ENCODE measurements at places on chromosomes 1 and 21.

DNA sequence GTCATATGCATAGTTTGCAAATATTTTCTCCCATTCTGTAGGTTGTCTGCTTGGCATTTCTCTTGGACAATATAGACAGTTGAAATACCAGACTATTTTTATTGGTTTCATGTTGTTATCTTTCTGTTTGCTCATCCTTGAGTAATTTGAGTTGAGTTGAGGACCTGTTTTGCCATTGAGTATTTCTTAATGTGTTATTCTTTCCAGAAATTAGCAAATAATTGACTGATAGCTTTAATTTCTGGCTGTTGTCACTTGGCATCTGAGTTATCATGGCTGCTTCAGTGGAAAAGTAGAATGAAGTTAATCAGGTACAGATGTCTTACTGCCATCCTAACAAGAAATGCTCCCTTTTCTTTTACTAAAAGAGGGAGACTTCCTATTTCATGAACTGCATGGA, 264.8 kb upstream of the DUSP10 start:
- no peak overlapping the region for H3K4me3 ChIP-seq
- no peaks in the 10 kb centered on the region for H3K27me3 ChIP-seq
- H3K4me1 ChIP-seq: no peaks in the 10 kb centered on the region
- no peak overlapping the region for H3K27ac ChIP-seq

- peak; percentile 40 for DNase-seq
- no peaks in the 10 kb centered on the region for H3K27me3 ChIP-seq
- no peaks in the 10 kb centered on the region for H3K36me3 ChIP-seq
- H3K27ac ChIP-seq: no peak overlapping the region
These were observed 4.9 kb downstream of the RNF223 start for GRCh38 chr1:1069056-1069710.

DNA sequence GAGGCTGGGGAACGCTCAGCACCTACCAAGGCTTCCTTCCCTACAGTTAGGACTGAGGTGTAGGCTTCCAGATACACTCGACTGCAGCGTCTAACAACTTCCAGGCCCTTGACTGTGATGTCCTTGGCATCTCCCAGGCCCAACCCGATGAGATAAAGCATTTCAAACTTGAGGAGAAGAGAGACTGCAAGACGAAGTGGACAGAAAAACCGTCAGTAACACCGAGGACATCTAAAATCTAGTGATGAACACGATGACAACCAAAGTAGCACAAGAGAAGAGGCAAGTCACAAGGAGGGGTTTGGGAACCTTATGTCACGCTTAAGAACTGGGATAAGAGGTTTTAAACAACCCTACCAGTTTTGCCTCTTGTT, 314 bp downstream of the DPH5 start:
- peak overlapping the region; percentile 71 for H3K27ac ChIP-seq
- peak overlapping the region; percentile 82 for H3K4me3 ChIP-seq
- H3K36me3 ChIP-seq: no peaks in the 10 kb centered on the region
- no peaks in the 10 kb centered on the region for H3K27me3 ChIP-seq
- H3K4me1 ChIP-seq: 0 out of 2 replicates have a peak, but pooled peaks cover 2% of the 10 kb centered on the region
- peak; percentile 32 for DNase-seq

DNA sequence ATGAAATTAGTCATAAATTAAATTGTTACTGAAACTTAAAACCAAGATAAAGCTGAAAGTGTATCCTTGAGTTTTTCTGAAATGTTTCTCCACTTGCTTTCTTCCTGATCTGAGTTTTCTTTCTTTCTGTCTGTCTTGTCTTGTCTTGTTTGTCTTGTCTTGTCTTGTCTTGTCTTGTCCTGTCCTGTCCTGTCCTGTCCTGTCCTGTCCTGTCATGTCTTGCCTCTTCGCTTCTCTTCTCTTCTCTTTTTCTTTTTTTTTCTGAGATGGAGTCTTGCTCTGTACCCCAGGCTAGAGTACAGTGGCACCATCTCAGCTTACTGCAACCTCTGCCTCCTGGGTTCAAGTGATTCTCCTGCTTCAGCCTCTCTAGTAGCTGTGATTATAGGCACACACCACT, 73.7 kb downstream of the ADGRL2 start:
- H3K4me1 ChIP-seq: no peaks in the 10 kb centered on the region
- no peaks in the 10 kb centered on the region for H3K36me3 ChIP-seq
- no peak overlapping the region for H3K27ac ChIP-seq
- no peak for DNase-seq
- H3K4me3 ChIP-seq: no peak overlapping the region
